ENCODE measurements at places on chromosomes 2 and 18.

DNA sequence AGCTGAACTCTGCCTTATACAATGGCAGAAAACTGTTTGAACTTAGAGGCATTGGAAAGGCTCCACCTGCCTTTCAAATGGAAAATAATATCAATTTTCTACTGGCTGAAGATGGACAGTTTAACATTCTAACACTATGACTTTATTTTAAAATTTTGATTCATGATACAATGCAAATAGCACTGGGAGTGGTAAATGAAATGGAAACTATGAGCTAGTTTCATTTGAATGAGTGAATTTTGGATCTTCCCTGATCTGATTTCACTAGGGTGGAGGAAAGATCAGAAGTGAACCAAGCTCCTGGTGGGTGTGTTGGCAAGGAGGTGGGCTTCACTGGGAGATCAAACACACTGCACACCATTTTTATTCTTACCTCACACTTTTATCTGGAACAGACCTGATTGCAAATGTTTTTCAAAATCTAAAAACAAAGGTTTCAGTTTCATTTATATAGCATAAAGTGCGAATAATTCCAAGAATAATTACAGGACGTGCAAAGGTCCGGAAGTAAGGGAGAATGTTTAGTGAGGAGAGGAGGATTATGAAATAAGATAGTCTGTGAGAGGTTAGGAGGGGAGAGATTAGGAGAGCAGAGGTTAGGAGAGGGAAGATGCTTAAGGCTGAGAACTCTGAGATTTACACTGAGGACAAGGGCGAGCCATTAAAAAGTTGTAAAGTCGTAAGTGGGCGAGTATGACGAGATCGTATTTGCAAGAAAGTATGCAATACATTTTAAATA is 18.6 kb upstream of the MBP start:
- ATAC-seq = no peak

GRCh38 chr2:146238254-146238966 is 1606.4 kb upstream of the ACVR2A start:
- peak; percentile 61 for ATAC-seq

- ATAC-seq = no peak
Observed at GRCh38 chr18:80245781-80246444, 1.4 kb downstream of the PARD6G start.

DNA sequence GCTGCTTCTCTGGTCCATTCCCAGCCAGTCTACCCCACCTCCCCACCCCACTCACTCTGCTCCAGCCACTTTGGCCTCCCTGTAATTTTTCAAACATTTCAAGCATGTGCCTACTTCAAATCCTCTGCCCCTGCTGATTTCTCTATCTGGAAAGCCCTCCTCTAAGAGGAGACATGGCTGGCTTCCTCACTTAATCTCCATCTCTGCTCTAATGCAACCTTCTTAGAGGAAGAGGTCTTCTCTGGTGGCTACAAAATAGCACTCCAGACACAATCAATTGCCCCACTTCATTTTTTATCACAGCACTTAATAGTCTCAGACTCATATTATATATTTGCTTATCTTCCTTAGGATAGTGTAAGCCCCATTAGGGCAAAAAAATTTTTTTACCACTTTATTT is 161.1 kb upstream of the SLC39A10 start:
- no peak for ATAC-seq

DNA sequence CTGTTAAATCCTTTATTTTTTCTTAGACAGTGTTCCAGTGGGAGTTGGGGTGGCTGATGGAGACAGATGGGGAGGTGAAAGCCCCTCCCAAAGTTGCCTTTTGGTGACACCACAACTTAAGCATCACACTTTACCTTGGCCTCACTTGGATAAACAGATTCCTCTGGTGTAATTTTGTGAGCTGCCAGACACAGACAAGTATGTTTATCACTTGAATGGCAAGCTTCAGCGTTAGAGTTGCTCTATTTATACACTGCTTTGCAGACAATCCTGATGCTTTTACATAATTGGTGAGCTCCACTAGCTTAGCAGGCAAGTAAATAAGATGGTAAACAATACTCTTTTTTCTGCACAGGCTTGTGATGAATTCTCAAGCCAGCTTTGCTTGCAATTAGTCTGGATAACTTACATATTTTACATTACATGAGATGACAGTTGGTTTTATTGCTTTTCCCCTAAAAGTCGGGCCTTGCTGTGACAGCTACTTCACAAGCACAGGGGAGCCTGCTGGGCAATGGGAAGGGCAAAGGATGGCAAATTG is 226.2 kb downstream of the SLC8A1 start:
- no peak for ATAC-seq

Measured in SK-N-SH treated with all-trans-retinoic acid at 6 μM for 48 hours (cell line).